ENCODE measurements at places on chromosomes 11 and 22.

DNA sequence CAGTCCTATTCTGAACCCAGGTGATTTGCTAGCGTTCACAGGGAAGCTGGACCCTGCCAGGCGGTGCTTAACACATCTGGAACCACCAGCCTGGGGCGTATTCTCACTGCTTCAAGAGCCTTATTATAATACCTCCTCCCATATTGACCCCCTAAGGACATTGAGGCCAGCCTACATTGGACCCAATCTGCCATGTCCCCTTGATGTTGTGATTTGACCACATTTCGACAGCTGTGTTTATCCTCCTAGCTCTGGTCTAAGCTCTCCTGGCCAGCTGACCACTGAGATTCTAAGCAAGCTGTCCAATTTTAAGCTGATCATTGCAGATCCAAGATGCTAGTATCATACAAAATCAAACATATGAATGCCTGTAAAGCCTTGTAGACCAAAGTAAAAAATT lies 148.1 kb upstream of the BLID start:
- DNase-seq: no peak

DNA sequence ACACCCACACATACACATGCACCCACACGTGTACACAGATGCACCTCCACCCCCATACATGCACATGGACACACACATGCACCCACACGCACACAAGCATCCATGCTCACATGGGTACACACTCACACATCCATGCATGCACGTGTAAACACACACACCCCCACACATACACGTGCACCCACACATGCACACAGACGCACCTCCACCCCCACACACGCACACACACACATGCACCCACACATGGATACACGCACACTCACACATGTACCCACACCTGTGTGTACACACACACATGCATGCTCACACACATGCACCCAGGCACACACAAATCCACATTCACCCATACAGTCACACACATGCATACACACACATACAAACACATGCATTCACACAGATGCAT lies 24.5 kb downstream of the CDPF1 start:
- no peak for DNase-seq

DNA sequence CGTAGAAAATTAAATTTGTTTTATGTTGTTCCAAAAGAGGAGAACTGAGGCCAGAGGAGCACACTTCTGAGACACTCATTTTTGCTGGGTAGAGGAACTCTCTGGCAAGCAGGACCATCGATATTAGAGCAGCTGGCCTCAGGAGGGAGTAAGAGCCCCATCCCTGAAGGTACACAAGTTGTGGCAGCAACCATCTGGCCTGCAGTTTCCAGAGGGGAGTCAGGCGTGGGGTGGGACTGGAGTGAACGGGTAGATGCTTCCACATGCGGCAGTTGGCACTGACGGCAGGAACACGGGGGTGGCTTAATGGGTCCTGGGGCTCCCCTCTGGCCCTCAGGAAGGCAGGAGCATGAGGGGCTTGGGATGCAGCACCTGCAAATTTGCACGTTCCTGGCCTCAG lies 13.2 kb upstream of the SSTR3 start:
- no peak for DNase-seq

DNA sequence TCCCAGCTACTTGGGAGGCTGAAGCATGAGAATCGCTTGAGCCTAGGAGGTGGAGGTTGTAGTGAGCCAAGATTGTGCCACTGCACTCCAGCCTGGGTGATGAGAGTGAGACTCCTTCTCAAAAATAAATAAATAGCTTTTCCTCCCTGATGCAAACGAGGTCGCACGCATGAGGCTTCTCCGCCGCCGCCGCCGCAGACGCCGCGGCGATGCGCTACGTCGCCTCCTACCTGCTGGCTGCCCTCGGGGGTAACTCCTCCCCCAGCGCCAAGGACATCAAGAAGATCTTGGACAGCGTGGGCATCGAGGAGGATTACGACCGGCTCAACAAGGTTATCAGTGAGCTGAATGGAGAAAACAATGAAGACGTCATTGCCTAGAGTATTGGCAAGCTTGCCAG lies 20.0 kb upstream of the RAB39A start:
- DNase-seq: no peak

GRCh38 chr11:94171693-94172440 lies 43.2 kb downstream of the PANX1 start:
- peak; percentile 12 for DNase-seq

- DNase-seq: no peak
Measured at GRCh38 chr11:130940706-130941105, 24.4 kb upstream of the SNX19 start.

DNA sequence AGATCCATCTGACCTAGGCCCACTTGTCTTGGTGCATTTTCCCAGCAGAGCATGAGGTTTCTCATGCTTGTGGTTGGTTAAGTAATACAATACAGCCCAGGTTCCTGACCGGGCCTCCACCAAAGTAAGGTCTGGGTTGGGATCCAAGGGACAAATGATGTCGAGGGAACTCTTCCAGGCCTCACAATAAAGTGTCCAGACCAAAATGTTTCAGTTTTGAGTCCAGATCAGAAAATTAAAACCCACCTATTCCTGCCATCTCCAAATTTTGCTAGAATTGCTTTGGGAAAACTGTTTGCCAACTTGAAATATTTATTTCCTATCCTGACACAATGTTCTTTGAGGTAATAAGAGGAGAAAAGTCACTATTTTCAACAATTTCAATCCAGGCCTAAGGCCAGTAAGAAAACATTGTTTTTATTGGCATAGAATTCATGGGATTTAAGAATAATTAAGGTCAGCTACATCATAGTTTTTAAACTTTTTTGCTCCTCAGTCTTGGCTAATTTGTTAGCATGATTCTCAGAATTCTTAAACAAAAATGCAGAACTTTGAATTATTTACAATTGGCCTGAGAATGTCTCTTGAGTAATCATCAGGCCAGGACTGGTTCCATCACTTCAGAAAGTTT lies 51.4 kb downstream of the ME3 start:
- no peak for DNase-seq

DNA sequence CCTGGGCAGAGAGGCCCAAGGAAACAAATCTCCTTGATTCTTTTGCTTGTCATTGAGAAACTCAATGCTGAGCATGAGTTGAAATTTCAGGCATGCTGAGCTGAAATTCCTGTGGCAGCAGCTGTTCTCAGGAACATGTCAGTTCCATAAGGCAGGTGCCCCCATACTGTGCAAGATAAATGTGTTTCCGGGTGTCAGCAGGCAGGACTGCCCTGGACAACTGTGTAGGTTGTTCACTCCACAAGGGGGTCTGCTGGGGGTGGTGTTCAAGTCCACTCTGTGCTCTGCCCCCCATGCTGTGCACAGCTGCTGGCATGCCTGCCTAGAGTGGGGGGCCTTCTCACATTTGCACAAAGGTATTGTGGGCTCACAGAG lies 133.7 kb downstream of the CTTN start:
- DNase-seq: no peak

- no peak for DNase-seq
Measured at GRCh38 chr22:24962835-24963234, 10.3 kb downstream of the KIAA1671 start.

- DNase-seq: no peak
Measured at GRCh38 chr11:33778675-33779074, 4.4 kb upstream of the FBXO3 start.

GRCh38 chr11:95193541-95193940 lies 37.5 kb downstream of the SESN3 start:
- DNase-seq: no peak

DNA sequence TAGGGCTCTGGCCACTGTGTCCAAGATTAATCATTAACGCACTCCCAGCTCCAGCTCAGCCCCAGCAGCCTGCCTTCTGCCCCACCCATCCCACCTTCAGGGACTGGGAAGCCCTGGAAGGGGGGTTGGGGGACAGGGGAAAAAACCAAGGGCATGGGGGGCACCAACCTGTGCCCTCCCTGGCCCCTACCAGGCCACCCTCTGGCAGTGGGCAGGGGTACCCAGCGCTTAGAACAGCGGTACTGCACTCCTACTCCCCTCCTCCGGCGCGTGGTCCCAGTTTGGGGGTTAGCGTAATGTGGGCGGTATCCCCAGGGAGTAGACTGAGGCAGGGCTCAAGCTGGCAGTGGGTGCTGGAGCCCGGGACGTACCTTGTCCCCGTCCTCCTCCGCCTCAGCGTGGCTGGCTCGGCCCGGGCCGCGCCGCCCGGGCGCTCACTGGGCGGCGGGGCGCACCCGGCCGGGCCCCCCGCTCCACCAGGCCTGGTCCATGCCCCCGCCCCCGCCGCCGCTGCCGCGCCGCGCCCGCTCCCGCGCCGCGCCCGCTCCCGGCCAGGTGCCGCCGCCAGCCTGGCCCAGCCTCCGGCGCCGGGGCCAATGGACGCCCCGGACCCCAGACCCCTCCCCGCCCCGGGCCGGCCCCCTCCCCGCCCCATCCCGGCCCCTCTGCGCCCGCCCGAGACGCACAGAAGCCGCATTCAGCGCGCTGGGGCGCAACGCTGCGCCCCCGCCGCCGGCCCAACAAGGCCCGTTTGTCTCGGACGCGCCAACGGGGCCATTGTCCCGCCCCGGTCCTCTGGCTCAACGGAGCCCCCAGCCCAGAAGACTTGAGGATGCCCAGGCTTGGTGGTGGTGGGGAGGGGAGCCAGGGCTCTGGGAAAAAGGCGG lies at the start of gene GAL3ST1:
TSS of gene GAL3ST1 (minus strand) at position 571 of the 887 bp plus-strand sequence. CDS start 17,273 bp downstream, outside the sequence.
- no peak for DNase-seq

DNA sequence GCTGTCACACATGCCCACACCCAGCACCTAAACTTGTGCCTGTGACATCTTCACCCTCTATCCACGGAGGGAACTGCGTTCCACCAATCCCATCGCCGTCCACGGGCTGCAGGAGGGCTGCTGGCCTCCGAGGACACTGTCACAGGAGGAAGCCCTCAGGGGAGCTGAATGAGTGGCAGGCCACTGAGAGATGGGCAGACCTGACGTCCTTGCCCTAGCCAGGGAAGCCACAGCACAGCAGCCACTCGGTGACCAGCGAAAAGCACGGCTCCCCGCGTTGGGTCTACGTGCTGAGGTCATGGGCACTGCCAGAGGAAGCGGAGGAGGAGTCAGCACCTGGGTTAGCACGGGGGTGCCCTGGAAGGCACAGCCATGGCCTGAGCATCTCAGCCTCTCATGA lies 50.5 kb downstream of the IGSF9B start:
- DNase-seq: no peak

DNA sequence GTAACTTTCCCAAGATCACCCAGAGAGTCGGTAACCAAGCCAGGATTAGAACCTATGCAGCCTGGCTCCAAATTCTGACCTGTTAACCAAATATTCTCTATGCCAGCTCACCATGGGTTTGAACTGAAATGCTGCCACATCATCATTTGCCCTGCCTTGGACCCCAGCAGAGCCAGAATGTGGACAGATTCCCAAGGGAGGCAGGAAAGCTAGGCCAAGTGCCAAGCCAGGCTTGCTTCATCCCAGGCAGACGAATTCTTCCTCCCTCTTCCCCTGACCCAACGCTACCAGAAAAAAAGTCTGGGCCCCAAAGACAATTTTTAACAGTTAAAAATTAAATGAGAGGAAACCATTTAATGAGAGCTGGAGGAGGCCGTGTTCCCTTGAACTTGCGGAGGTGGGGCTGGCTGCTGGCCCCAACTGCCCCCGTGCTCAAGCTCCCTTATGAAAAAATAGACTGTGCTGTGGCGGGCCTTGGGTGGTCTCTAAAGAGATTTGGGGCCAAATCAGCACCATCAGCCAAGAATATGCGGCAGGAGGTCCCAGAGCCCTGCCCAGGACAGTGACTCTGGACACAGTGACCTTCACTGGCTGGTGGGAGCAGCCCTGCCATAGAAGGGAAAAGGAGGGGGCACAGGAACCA lies 184.1 kb upstream of the SYT13 start:
- no peak for DNase-seq

DNA sequence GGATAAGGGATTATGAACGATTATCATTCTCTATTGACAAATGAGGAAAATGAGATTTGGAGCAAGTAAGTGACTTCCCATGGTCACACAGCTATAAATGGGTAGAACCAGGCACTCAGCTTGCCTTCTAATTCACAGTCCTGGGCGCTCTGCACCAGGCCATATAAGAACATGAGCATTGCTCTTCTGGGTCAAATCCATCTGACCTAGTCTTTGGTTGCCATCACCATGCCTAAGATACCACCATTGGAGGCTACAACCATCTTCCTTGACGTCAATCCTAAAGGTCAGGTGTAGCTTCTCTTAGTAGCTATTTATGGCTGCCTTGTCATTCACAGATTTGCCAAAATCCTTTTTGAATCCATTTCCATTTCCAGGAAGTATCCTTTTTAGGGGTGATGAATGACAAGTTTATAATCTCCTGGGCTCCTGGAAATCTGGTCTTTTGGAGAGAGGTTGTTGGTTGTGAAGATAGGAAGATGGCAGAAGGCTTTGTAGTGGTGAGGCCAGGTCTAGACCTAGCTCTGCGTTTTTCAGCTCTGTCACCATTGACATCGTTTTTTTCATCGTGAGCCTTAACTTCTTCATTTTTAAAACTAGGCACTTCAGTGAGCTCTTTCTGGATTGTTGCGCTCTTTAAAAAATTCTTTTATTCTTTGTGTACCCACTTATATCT lies 11.1 kb downstream of the ZBTB16 start:
- no peak for DNase-seq

Measured in NK-92 treated with Interleukin-12 subunit alpha and Interleukin-12 subunit beta, amount 100 ng/mL, for 24 hours (cell line).